NCI-H187 (cell line): ENCODE measurements at places on chromosomes 7 and 10.

DNA sequence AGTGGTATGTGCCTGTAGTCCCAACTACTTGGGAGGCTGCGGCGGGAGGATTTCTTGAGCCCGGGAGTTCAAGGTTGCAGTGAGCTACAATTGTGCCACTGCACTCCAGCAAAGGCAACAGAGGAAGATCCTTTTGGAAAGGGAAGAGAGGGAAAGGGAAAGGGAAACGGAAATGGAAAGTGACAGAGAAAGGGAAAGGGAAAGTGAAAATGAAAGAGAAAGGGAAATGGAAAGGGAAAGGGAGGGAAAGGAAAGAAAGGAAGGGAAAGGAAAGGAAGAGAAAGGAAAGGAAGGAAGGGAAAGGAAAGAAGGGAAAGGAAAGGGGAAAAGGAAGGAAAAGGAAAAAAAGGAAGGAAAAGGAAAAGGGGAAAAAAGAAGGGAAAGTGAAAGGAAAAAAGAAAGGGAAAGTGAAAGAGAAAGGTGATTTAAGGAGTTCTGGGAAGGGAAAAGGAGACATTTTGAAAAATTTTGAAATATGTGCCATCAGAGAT is 2.3 kb upstream of the ZC3HAV1 start:
- no peak for DNase-seq

DNA sequence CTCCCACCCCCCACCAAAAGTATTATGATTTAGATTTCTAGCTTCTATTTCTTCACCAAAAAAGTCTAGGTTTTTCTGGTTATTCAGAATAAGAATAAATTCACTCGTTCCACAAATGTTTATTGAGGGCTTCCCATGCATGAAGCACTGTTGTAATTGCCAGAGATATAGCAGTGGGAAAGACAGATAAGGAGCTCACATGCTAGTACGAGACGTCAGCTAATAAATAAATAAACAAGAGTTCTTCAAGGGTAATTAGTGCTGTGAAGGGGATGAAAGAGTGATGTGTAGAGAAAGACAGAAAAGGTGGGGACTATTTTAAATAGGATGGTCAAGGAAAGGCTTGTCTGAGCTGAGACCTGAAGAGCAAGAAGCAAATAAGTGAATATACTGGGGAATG is 38.1 kb upstream of the SEPTIN7 start:
- no peak for DNase-seq

DNA sequence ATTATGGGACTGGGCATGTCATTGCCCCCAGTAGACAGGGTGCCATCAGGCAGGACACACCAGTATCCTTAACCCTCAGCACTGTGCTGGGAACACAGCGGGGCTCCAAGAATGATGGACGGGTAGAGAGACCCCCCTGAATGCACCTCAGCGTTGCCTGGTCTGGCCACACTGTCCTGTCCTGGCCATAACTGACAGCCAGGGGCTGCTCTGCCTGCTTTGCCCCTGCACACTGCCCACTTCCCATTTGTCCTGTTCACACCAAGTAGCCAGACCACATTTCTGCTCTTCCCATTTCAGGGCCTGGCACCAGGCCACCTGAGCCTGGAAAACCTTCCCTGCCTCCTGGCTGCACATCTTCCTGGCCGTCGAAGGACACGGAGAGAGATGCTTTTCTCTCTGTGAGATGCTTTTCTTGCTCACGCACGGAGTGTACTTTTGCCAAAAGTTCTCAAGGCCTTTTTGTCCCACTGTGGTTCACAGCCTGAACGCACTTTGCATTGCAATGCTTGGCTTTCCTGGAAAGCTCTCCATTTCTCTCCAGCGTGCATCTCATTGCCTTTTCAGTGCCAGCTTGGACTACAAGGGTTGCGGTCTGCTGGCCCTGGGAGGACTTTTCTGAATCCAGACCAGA is 131.0 kb upstream of the EEPD1 start:
- no peak for DNase-seq

GRCh38 chr10:125991392-125991791 is 95.0 kb downstream of the FANK1 start:
- DNase-seq: no peak

DNA sequence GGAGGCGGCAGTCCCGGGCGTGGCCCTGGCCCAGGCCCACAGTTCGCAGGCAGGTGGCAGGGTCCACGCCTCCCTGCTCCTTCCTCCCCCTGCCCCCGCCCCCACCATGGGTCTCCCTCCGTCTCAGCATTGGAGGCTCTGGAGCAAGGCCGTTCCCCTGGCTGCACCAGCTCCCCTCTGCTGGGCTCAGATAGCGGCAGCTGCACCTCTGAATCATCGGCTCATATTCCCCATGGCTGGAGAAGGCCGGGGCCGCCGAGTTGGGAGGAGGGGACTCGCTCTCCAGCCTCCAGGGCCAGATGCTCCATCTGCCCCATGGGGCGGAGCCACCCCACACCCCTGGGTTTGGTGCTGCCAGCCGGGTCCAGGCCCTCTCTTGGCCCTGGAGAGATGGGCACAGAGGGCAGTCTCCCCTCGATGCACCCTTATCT is 145.0 kb downstream of the ELFN1 start:
- no peak for DNase-seq

DNA sequence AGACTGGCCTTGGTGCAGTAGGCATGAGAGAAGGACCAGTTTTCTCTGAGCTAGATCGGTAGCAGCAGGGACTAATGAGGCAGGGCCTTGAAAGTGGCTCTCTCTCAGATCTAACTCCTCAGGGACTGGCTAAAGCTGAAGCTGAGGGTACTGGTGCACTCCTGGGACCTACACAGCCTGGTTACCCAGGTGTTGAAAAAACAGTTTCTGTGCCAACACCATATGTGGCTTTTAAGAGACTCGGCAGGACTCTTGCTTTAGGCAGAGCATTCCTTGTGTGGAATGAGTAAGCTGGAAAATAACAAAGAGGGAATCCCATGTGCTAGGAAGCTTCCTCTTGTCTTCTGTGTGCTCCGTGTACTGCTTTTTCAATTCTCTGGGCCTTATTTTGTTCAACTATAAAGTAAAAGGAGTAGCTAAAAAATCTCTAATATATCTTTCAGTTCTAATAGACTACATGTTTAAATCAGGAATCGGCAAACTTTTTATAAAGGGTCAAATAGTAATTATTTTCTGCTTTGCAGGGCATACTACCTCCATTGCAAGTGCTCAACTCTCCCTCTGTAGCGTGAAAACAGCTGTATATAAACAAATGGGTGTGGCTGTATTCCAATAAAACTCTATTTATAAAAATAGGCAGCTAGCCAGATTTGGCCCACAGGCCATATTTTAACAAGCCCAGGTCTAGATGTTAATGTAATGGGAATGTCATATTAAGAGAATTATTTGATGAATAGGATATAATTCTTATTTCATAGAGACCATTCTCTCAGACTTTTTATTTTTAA is 186.1 kb upstream of the KAT6B start:
- DNase-seq: peak; percentile 2

DNA sequence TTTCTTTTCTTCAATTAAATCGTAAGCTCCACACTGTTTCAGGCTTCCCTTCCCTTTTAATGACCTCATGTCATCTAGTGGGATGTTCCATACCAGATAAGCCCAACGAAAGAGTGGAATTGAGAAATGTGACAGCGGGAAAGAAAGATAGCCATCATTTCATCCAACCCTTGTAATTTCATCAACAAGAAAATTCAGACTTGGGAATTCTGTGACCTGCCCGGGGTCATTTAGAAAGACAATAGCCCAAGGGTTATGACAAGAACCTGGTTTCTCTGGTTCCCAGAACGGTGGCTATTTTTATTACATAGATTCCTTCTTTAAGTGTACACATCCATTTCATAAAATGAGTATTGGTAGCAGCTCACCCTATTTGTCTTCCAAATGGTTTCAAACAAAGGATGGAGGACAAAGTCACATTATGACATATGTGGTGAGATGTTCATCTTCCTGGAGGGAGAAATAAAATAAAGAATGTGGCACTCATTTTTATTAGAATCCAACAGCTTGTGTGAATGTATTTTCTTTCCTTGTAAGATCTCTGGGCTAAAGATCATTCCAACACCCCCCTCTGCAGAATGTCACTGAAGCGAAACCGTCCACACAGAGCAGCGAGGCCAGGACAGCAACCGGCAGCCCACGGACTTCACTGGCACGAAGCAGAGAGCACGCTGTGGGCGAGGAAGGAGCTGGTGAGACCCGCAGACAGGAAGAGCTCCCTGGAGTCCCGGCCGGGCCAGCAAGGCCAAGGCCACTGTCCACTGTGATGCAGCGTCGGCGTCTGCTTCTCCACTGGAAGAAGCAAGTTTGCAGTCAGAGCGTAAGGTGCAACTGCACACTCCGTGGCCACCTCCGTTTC is 199.9 kb downstream of the KLF6 start:
- DNase-seq: no peak

DNA sequence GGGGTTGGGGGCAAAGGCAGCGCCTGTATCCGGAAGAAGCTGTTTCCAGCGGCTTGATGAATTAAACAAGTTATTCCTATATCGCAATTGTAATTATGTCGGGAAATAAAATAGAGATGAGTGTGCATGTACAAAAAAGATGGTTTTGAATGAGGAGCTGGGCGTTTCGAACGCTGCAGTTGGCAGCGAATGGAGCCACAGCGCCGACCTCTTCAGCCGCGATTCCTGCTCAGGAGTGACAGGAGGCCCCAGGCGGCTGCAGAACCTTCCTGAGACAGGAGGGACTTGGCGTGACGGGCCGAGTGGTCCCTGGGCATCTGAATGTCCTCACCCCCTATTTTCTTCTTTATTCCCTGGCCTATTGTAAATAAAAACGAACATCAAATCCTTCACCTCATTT is 184.9 kb downstream of the DNAJB6 start:
- no peak for DNase-seq

- no peak for DNase-seq
Measured at GRCh38 chr10:97411406-97411805, 10.3 kb upstream of the RRP12 start.

DNA sequence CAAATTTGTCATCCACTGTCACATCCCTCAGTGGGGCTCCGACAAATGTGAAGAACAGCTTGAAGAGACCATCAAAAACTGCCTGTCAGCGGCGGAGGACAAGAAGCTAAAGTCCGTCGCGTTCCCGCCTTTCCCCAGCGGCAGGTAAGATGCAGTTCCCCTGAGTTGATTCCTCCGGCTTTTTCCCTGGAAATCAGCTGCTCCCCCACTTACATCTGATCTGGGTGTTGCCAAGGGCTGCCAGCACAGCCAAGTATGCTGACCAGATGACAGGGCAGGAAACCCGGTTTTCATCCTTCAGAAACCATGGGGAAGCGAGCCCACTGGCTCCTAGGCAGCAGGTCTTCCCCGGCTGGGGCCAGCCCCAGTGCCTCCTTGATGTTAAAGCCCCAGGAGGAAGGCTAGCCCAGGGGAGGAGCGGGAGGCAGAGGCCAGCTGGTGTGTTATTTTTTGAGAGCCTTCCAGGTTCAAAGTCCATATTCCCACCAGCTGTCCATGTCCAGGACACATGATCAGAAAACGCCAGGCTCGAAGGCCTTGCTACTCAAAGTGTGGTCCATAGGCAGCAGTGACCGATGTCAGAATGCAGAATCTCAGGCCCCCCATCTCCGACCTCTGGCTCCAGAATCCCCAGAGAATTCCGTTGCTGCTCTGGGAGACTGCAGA is 23.4 kb downstream of the AIFM2 start:
- no peak for DNase-seq

DNA sequence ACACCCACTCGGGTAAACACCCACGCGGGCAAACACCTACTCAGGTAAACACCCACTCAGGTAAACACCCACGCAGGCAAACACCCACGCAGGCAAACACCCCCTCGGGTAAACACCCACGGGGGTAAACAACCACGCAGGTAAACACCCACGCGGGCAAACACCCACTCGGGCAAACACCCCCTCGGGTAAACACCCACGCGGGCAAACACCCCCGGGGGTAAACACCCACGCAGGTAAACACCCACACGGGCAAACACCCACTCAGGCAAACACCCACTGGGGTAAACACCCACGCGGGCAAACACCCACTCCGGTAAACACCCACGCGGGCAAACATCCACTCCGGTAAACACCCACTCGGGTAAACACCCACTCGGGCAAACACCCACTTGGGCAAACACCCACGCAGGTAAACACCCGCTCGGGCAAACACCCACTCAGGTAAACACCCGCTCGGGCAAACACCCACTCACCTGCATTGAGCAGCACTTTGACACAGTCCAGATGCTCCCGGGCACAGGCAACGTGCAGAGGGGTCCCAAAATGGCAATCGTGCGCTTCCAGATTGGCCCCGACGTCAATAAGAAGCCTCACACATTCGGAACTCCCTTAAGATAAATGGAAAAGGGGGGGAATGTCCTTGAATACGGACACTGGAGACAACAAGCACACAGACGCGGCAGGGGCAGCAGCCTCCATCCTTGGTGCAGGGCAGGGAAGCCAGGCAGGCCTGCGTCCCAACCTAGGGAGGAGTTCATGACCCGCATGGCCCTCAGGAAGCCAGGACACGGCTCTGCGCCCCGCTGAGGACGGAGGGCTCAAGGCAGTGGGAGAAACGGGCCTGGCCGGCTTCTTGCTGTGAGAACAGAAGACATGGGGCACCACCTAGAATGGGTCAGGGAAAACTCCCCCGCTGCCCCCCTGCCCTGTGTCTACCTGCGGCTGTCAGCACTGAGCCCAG is 17.6 kb downstream of the ASB13 start:
- no peak for DNase-seq

DNA sequence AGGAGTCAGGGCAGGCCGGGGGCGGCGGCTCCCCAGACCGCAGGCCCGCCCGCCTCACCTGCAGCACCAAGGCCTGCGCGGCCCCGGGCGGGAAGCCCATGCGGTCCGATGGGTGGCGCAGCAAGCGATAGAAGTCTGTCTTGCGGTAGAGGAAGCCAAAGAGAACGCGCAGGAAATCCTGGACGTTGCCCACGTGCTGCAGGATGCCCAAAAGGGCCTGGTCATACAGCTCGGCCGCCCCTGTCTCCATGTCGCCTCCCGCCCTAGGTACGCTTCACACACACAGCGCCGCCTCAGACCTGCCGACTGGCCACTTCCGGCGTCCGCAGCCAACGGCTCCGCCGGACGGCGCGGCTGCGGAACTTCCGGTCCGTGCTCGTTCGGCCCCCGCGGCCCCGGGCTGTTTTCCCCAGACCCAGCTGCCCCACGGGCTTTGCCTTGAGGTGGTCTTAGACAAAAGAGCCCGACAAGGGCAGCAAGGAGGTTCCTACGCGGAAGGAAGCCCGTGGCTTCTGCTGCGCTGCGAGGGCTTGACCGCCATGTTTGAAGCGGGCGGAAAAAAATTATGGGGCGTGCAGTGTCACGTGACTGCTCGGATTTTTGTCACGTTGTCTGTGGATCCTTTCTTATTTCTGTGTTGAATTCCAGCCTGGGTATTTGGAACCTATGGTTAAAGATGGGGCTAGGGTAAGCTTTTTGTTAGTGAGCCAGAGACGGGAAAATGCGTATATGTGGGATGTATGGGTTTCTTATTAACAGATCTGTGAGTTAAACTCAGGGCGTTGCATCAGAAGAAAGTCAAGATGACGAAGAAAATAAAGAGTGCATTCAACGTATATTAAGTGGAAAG is at the start of gene NUDCD3:
Gene NUDCD3 (minus strand): TSS at position 308 of the 850 bp plus-strand sequence. CDS start 58 bp downstream, at position 250.
- peak; percentile 91 for DNase-seq
